ENCODE measurements at places on chromosomes 16 and 17. TPM values are rescaled to one million over a fixed set of nuclear protein-coding genes. Genes with fewer than 3 reads are reported as not detected.

The CLDN7 gene
- total RNA-seq, result 0.60 TPM

The CCDC154 gene
- 0.44 TPM for total RNA-seq

The LITAFD gene
- not detected for total RNA-seq

The GIT1 gene
- 87.5 TPM for total RNA-seq

The PABPN1L gene
- not detected for total RNA-seq

The SRSF1 gene
- total RNA-seq, result 491 TPM

The WBP2 gene
- total RNA-seq, result 74.4 TPM

GRCh38 chr17:47915776-47916398 lies 19.9 kb downstream of the SP2 start:
- no peak for DNase-seq

GRCh38 chr17:19485800-19486340 lies 47.8 kb upstream of the SLC47A1 start:
- DNase-seq, result no peak

DNA sequence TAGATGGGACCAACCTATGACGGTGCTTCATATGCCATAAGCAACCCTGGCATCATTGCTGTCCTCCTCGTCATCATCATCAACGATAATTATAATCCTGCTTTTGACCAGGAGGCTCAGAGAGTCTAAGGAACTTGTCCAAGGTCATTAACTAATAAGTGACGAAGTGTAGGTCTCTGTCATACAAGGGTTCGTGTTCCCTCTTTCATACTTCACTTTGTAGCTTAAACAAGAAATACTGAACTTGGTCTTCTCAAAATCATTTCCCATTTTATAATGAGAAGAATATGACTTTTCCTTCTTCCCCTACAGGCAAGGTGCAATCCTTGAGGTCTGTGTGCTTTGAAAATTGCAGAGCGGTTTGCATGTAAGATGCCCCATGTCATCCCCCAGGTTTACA lies 31.2 kb upstream of the PIK3R6 start:
- no peak for DNase-seq

GRCh38 chr16:66899945-66900710 lies 18.6 kb downstream of the CDH16 start:
- DNase-seq, result no peak

GRCh38 chr17:48059125-48059668 lies 11.0 kb downstream of the NFE2L1 start:
- DNase-seq, result no peak

DNA sequence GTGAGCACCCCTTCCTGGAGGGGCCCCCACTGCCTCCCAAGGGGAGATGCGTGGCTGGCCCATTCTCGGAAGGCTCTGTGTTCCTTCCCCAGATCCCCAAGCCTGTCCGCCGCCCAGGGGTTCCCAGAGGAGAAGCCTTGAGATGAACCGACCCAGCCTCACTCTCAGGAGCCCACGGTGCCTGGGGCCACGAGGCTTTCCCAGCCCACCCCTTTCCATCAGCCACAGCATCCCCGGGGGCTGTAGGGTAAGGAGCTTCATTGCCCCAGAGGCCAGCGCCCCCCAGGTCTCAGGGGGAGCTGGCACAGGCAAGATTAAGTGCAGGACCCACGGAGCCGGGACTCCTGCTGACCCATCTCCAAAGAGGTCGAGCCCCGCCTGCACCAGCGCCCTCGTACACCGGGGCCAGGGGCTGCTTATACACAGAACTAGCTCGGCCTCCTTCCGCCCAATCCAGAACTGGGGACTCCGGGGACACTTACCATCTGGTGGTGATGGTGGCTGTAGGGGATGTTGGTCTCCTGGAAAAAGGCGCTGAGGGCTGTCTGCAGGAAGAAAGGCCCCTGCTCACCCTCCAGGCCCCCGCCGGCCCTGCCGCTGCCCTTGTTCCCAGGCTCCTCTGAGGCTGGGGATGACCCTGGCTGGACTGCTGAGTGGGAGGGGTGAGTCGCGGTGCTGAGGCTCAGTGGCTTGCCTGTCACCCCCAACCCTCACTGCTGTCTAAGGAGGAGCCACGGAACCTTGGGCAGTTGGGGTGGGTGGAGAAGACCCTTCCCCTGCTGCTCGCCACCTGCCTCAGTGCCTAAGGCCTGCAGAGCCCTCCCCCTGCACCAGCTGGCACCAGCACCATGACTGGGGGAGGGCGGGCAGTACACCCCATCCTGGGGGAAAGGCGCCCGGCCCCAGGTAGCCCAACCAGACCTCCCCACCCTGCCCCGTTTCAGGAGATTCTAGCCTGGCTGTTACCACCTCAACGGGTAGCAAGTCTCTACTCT lies 4.4 kb downstream of the UBALD1 start:
- no peak for DNase-seq

GRCh38 chr17:48054238-48055185 lies 6.4 kb downstream of the NFE2L1 start:
- DNase-seq, result no peak

DNA sequence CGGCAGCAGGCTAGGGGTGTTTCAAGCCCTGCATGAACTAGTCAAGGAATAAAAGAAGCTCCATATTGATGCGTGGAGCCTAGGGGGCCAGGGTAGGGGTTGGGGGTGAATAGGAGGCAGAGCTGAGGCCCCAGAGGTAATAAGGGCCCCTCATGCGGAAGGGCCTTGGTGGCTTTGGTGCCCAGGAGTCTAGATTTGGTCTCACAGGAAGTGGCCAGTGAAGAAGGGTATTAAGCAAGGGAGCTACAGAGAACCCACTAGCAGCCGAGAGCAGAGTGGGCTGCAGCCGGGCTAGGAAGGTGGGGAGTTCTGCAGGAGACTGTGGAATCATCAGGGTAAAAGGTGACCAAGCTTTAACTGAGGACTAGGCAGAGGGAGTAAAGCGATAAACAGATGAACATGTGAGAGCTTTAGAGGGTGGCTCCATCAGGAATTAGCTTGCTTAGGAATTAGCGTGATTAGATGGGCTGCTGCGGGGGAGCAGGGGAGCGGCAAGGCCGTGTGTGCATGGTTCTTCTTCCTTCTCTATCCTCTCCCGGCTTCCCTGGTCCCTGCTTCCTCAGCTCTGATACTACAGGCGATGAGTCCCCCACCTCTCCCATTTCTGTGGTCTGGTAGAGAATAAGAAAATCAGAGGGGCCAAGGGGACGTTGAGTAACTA lies 9.8 kb downstream of the GNGT2 start:
- no peak for DNase-seq

Measured in activated T-helper 1 cell treated with anti-CD3 and anti-CD28 coated beads, Interleukin-12 subunit alpha, Interleukin-12 subunit beta, Interleukin-2, Interleukin-4 antibody, amounts not matched to agents 30 ng/mL and 10 ng/mL and 1 ng/mL, durations not matched to agents 14 hours and 24 hours and 36 hours (primary cell).